ENCODE measurements at places on chromosomes 12 and 14. TPM values are rescaled to one million over a fixed set of nuclear protein-coding genes. Genes with fewer than 3 reads are reported as not detected.

Gene PAH
- 1.7 TPM for polyA plus RNA-seq

Gene APOF
- 0.12 TPM for polyA plus RNA-seq

GRCh38 chr12:60070552-60070951 is 474.7 kb downstream of the SLC16A7 start:
- no peaks in the 10 kb centered on the region for H3K4me1 ChIP-seq
- H3K27ac ChIP-seq = no peak overlapping the region
- H3K27me3 ChIP-seq = no peaks in the 10 kb centered on the region
- H3K36me3 ChIP-seq = no peaks in the 10 kb centered on the region

Gene SCYL2
- polyA plus RNA-seq = 37.5 TPM

Gene GZMH
- not detected for polyA plus RNA-seq

- no peaks in the 10 kb centered on the region for H3K27me3 ChIP-seq
- no peaks in the 10 kb centered on the region for H3K4me1 ChIP-seq
- no peaks in the 10 kb centered on the region for H3K36me3 ChIP-seq
- no peak overlapping the region for H3K27ac ChIP-seq
- H3K4me3 ChIP-seq = no peak overlapping the region
Measured at GRCh38 chr12:96578526-96579125, 89.2 kb downstream of the CFAP54 start.

- DNase-seq = no peak
- H3K27ac ChIP-seq = no peak overlapping the region
- peaks cover 8% of the 10 kb centered on the region for H3K27me3 ChIP-seq
- H3K4me3 ChIP-seq = no peak overlapping the region
Measured at GRCh38 chr12:80702889-80703805, 4.3 kb upstream of the MYF6 start.

Gene IRAK3
- 3.1 TPM for polyA plus RNA-seq

Gene HOXC12
- not detected for polyA plus RNA-seq

Gene L2HGDH
- 7.9 TPM for polyA plus RNA-seq

Gene SMOC1
- polyA plus RNA-seq = 169 TPM

GRCh38 chr12:2646341-2646740 is 148.4 kb upstream of the FKBP4 start:
- H3K36me3 ChIP-seq = peaks cover 21% of the 10 kb centered on the region
- no peak overlapping the region for H3K4me3 ChIP-seq
- no peak for DNase-seq
- H3K4me1 ChIP-seq = peaks cover 14% of the 10 kb centered on the region
- no peak overlapping the region for H3K27ac ChIP-seq

DNA sequence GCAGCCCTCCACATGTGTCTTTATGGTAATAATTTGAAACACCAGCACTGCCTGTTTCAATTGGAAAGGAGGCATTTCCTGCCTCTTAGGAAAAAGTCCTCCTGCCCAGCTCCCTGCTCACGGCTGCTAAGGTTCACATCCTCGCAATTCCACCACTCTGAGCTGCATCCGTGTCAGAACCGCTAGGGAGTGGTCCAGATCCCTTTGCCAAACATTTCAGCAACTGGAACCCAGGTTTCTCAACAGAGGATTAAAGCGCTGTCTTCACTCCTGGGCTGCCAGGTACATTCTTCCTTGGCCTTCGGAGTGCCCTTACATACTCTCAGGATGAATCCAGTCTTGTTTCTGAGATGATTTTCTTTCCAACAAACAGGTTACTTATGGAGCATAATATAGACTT is 23.3 kb downstream of the C14orf132 start:
- no peak overlapping the region for H3K4me3 ChIP-seq
- no peak overlapping the region for H3K27ac ChIP-seq
- no peaks in the 10 kb centered on the region for H3K36me3 ChIP-seq

DNA sequence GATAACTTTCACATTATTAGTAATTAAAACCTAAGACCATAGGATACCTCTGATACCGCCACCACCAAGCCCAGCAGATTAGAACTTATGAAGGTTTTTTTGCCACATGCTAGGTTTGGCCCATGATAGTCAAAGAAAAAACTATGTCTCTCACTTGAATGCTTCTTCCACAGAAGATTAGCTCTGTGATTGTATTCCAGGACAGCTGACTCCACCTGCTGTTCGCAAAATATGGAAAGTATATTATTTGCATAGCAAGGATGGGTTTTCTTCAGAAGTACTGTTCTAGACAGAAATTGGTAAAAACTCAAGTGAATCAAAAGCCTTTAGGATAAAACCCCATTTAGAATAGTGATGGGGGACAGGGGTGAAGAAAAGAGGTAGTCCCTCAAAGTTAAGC is 42.2 kb downstream of the PPFIBP1 start:
- DNase-seq = no peak
- peaks cover 3% of the 10 kb centered on the region for H3K4me1 ChIP-seq
- no peak overlapping the region for H3K4me3 ChIP-seq
- H3K27ac ChIP-seq = no peak overlapping the region
- no peaks in the 10 kb centered on the region for H3K36me3 ChIP-seq
- H3K27me3 ChIP-seq = no peaks in the 10 kb centered on the region

Gene MMP19
- polyA plus RNA-seq = 0.74 TPM

Gene KRT71
- 0.33 TPM for polyA plus RNA-seq

DNA sequence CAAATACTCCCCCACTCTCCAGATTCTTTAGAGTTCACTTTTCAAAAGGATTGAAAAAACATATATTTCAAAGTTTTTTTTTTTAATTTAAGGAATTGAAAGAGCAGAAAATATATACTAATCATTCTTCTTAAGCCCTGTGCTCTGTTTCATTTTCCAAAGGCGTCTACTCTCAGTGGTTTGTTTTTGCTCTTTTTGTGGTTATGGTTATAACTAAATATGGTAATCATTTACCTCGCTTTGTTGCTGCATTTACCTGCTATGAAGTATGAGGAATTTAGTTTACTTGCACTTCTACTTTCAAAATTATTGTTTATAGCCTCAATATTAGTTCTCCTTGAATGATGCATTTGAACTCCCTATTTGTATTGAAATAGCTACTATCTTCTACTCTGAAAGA is 55.9 kb upstream of the LRRK2 start:
- no peaks in the 10 kb centered on the region for H3K36me3 ChIP-seq
- DNase-seq = no peak

Gene BATF
- 0.27 TPM for polyA plus RNA-seq

- no peak overlapping the region for H3K4me3 ChIP-seq
- peaks cover 26% of the 10 kb centered on the region for H3K27me3 ChIP-seq
- DNase-seq = no peak
- no peaks in the 10 kb centered on the region for H3K36me3 ChIP-seq
- no peak overlapping the region for H3K27ac ChIP-seq
Measured at GRCh38 chr14:103204852-103205540, 81.7 kb downstream of the TNFAIP2 start.

Gene SERPINA3
- polyA plus RNA-seq = 0.78 TPM

DNA sequence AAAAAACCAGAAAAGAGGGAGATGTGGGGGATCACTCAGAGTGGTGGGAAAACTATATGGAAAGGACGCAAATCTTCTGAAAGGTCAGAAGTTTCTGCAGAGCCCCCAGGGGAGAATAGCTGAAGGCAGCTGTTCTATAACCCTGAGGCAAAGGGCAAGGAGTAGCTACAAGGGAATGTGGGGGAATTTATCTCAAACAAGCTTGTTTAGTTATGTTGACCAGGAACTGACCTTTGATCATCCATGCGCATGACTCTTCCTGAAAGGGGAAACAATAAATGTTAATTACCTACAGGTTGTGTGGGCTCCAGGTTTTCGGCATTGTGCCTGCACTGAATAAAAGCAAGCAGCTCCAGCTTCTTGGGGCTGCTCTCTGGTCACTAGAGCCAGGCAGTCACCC is 968.5 kb downstream of the AACS start:
- H3K27me3 ChIP-seq = no peaks in the 10 kb centered on the region
- no peak overlapping the region for H3K27ac ChIP-seq
- no peaks in the 10 kb centered on the region for H3K36me3 ChIP-seq
- H3K4me3 ChIP-seq = no peak overlapping the region

Gene LALBA
- not detected for polyA plus RNA-seq

- H3K27me3 ChIP-seq = no peaks in the 10 kb centered on the region
- peaks cover 13% of the 10 kb centered on the region for H3K36me3 ChIP-seq
- H3K4me1 ChIP-seq = peaks cover 15% of the 10 kb centered on the region
- no peak overlapping the region for H3K27ac ChIP-seq
- no peak for DNase-seq
- H3K4me3 ChIP-seq = no peak overlapping the region
Measured at GRCh38 chr14:77474479-77475177, 16.7 kb downstream of the AHSA1 start.

GRCh38 chr12:121009741-121010140 is 6.5 kb downstream of the C12orf43 start:
- no peak overlapping the region for H3K27ac ChIP-seq
- H3K4me3 ChIP-seq = no peak overlapping the region

DNA sequence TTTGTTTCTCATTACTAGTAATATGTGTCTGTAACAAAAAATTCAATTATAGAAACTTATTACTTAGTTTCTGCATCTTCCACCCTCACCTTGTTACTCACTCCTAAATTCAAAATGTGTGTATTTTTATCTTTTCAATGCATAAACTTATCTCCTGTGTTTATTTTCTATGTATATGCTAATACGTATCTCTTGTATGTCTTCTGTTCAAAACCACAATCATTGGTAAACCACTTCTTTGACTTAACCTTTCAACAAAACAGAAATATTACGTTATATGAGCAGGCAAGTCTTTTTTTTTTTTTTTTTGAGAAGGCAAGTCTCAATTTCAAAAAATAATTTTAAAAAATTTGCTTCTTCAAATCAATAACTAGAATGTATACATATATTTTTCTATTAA is 39.2 kb upstream of the RPH3A start:
- no peaks in the 10 kb centered on the region for H3K4me1 ChIP-seq
- H3K4me3 ChIP-seq = no peak overlapping the region
- H3K36me3 ChIP-seq = no peaks in the 10 kb centered on the region
- H3K27me3 ChIP-seq = no peaks in the 10 kb centered on the region

- no peak overlapping the region for H3K4me3 ChIP-seq
- H3K36me3 ChIP-seq = no peaks in the 10 kb centered on the region
- no peaks in the 10 kb centered on the region for H3K4me1 ChIP-seq
- H3K27ac ChIP-seq = no peak overlapping the region
Measured at GRCh38 chr14:68719634-68720384, 73.1 kb downstream of the ZFP36L1 start.

Gene TMEM121
- polyA plus RNA-seq = 27.1 TPM

DNA sequence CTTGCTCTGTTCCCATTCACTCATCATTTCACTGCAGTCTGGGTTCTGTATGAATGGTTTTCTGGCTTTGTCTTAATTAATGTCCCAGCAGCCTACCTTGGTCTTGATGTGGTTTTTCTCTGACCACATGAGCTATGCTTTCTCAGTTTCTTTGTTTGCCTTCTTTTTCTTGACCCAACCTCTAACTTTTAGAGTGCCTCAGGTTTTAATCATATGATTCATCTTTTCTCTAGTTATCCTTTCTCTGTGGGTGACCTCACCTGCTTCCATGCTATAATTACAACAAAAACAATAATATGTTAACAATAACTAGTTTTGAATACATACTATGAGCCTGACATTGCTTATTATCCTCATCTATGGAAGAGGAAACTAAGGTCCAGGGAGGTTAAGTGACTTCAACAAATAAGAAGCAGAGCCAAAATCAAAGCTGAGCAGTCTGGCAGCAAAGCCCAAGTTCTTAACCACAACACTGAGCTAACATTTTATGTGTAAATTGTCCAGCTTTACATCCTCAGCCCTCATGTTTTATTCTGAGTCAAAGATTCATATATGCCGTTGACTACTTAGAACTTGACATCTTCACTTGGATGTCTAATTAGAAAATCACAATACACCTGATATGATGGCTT is 4.7 kb upstream of the EPYC start:
- no peak for DNase-seq
- H3K4me3 ChIP-seq = no peak overlapping the region
- no peaks in the 10 kb centered on the region for H3K27me3 ChIP-seq
- H3K27ac ChIP-seq = no peak overlapping the region

DNA sequence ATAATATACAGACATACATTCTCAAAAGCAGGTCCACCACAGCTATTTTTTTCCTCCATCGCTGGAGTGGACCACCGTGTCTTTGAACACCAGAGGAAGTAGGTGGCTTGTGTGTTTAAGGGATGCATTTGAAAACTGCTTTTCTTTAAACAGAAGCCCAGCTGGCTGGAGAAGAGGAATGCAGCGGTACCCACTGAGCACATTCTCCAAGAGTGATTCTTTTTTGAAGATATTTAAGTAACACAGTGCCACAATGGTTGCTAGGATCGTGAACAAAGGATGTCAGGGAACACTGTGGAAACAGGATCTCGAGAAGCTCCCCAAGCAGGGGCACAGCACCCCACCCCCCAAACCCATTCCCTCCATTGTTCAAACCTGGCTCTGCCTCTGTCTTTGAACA is 286.6 kb upstream of the PWP1 start:
- H3K27me3 ChIP-seq = no peaks in the 10 kb centered on the region
- no peak overlapping the region for H3K27ac ChIP-seq
- no peaks in the 10 kb centered on the region for H3K36me3 ChIP-seq
- peak; percentile 47 for DNase-seq
- H3K4me1 ChIP-seq = peaks cover 6% of the 10 kb centered on the region
- no peak overlapping the region for H3K4me3 ChIP-seq

DNA sequence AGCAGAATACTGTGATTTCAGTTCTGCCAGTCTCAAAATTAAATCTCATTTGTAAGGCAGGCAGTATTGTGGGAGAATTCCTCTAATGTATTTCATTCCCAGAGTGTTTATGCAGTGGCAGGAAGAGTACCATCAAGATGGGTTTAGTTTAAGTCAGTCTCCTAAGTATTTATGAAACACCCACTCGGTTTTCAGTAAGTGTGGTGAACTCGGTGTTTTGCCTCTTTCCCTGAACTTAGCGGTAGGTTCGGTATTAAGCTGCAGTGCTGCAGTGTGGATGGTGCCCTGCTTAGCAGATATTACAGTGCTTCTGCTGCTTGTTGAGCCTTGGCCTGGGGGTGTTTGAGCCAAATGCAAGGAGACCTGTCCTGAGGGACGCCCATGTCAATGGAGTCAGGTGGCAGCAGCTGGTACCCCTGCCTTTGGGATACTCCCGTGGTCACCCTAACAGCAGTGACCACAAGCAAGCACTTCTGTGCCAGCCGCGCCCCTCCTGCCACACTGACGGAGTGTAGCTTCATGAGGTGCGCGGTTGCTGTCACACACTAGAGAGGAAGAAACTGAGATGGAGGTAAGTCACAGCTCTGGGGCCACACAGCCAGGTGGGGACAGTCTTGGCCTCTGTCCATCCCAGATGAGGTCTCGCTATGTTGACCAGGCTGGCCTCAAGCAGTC is 15.8 kb downstream of the COA8 start:
- H3K27ac ChIP-seq = no peak overlapping the region
- no peak overlapping the region for H3K4me3 ChIP-seq
- peaks cover 51% of the 10 kb centered on the region for H3K36me3 ChIP-seq

GRCh38 chr12:46446645-46447044 is 74.1 kb upstream of the SLC38A2 start:
- H3K27me3 ChIP-seq = no peaks in the 10 kb centered on the region
- no peaks in the 10 kb centered on the region for H3K4me1 ChIP-seq
- no peak for DNase-seq
- no peak overlapping the region for H3K4me3 ChIP-seq

Gene IL31
- polyA plus RNA-seq = not detected

GRCh38 chr14:69635981-69636639 is 24.7 kb downstream of the SUSD6 start:
- H3K27ac ChIP-seq = peak overlapping the region; percentile 70
- no peak for DNase-seq
- H3K27me3 ChIP-seq = no peaks in the 10 kb centered on the region
- peaks cover 36% of the 10 kb centered on the region for H3K4me1 ChIP-seq

Measured in spinal cord (tissue), 10 donors.